Mucosa of descending colon (tissue), 3 donors: ENCODE measurements at places on chromosomes 3 and 15. TPM values are rescaled to one million over a fixed set of nuclear protein-coding genes. Genes with fewer than 3 reads are reported as not detected.

IL12A gene
- total RNA-seq = 0.23 TPM

COMMD4 gene
- total RNA-seq = 72.3 TPM

COL6A5 gene
- total RNA-seq = 0.06 TPM

CFAP100 gene
- not detected for total RNA-seq
